NCI-H524 treated with DMSO at 0.1 percent for 48 hours (cell line): ENCODE measurements at places on chromosomes 6 and 20.

- no peak for DNase-seq
Observed at GRCh38 chr20:62861726-62862336, at the start of gene TCFL5. Gene TCFL5 (minus strand): TSS chr20:62861822. CDS start chr20:62861670, 152 bp downstream.

DNA sequence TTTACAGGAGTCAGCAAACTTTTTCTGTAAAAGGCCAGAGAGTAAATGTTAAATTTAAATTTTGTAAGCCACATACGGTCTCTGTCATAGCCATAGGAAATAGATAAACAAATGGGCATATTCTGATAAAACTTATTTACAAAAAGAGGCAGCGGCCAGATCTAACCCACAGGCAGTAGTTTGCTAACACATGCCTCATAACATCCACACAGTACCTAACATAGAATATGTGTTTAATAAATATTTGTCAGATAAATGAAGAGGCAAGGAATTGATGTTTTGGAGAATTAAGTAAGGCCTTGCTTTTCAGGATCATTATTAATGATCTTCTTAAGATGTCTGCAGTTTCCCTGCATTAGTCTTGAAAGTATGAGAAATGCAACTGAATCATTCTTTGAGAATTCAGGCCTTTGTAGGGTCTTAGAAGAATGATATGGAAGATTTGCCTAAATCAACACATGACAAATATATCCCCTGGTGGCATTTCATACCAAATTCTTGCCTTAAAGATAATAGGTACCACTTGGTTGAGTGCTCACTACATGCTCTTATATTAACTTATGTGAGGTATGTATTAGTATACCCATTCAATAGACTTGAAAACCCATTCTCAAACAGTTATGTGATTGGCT lies 39.3 kb upstream of the TRAM2 start:
- DNase-seq = no peak

DNA sequence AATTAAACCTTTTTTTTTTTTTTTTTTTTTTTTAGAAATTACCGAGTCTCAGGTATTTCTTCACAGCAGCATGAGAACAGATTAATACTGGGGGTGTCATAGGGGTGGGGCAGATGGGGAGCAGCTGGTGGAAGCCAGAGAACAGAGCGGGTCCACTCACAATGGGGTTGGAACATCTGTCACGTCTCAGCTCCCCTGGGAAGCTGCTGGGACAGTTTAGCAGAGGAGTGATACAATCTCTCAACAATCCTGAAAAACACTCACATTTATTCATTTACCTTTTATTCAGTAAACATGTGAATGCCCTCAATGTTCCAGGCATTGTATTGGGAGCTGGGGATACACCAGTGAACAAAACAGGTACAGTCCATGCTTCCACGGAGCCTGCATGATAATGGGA lies 162.2 kb downstream of the SMOC2 start:
- DNase-seq = peak; percentile 82

- DNase-seq = no peak
Observed at GRCh38 chr6:159701413-159701999, 8.5 kb upstream of the SOD2 start.

DNA sequence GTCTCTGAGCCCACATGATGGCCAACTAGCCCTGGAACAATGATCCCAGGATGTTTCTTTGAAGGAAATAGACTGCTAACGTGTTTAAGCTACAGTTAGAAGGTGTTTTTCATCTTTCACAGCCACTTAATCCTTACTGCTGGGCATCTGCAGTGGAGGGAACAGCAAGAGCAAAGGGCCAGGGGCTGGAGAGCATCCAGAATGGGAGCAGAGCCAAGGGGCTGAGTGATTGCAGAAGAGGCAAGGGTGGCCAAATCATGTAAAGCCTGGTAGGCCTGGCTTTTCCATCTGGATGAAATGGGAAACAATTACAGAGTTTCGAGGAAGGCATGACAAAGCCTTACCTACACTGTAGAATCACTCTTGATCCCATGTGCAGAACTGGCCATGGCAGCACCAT lies 18.7 kb upstream of the LAMP5 start:
- DNase-seq = no peak

GRCh38 chr6:16419636-16420336 lies 181.4 kb downstream of the GMPR start:
- DNase-seq = no peak

- DNase-seq = no peak
Observed at GRCh38 chr20:43247361-43247760, 57.7 kb upstream of the PTPRT start.

DNA sequence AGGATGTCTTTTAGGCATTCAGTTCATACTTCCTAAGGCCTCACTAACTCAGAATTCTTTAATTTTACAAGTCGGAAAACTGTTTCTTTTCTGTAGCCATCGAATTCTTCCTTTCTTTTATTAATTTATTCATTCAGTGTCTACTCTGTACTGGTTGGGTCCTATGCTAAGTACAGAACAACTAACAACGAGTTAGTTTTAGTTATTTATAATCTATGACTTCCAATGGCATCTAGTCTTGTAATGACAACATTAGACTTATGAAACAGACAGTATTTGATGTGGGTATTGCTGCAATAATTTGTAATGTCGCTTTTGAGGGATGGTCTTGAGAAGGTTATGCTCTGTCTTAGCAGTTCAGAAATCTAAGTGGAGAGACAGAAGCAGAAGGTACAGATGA lies 55.3 kb upstream of the TINAG start:
- no peak for DNase-seq

DNA sequence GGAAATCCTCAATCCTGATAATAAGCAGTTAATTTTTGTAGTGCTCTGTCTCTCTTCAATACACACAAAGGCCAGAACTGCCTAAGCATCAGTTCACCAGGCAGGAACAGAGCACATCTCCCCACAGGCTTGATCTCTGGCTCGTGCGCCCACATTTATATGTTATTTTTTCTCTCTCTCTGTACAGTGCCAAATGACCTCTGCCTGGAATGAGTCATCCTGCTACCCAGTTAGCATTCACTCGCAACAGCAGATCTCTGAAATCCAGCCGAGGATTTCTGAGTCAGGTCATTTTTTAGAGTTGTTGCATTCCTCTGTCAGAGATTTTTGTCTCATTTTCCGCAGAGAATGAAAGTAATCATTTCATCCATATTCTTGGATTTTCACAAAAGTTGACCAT lies 107.1 kb downstream of the COL12A1 start:
- DNase-seq = no peak

- no peak for DNase-seq
Observed at GRCh38 chr6:31037169-31037568, 26.9 kb downstream of the MUC22 start.

DNA sequence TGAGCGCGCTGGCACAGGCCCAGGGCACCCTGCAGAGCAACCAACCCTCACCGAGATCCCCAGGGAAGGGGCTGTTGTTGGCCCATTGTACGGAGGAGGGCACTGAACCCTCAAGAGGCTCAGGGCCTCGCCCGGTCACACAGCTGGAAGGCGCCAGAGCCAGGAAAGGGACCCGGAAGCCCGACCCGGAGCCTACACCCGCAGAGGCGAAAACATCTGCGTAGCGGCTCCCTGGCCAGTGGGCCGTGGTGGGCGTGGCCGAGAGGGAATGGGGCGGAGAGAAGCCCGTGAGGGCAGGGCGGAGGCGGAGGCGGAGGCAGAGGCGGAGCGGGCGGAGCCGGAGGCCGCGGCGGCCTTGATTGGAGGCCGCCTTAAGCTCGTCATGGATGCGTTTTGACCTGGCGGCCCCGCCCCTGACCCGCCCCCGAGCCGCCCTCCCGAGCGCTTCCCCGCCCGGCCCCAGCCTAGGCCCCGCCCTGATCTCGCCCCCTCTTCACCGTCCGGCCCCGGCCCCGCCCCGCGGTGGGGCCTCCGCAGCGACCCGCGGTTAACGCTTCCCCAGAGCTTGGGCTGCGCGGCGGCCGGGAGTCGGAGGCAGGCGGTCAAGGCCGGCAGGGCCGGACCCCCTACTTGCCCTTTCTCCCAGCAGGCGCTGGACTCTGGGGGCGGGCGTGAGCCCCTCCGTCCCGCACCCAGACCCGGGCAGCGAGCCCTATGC lies 2.1 kb upstream of the MRGBP start:
- peak; percentile 62 for DNase-seq

GRCh38 chr6:149567194-149567586 lies 1.0 kb downstream of the GINM1 start:
- DNase-seq = no peak

DNA sequence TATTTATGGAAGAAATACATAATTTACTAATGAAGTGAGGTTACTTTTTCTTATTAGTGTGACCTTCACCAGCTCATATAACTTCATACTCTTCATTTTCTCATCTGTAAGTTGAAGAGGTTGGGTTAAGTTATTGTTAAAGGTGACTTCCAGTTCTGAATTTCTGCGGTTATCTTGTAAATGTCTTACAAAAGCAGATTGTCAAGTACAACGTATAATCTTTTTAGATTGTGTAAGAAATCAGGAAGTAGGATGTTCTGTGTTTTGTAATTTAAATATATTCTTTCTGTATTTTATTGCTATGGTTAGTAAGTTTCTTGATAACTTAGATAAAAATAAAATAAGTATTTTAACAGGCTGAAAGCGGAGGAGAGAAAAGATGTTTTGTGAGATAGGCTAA lies 12.0 kb downstream of the WTAP start:
- no peak for DNase-seq

DNA sequence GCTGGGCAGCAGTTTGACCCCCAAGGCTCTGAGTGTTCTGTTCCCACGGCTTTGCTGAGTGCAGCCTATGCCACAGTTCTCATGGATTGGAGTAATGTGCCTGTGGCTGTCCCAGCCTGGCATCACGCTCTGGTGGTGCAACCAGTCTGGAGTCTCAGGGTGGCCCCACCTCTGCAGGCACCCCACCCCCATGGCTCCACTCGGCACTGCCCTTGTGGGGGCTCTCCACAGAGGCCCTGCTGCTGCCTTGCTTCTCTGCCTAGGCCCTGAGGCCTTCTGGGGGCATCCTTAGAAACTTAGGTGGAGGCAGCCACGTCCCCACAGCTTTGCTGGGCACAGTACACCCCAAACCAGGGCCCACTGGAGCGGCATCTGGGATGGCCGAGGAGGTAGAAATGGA lies 25.4 kb upstream of the B4GALT5 start:
- DNase-seq = no peak

DNA sequence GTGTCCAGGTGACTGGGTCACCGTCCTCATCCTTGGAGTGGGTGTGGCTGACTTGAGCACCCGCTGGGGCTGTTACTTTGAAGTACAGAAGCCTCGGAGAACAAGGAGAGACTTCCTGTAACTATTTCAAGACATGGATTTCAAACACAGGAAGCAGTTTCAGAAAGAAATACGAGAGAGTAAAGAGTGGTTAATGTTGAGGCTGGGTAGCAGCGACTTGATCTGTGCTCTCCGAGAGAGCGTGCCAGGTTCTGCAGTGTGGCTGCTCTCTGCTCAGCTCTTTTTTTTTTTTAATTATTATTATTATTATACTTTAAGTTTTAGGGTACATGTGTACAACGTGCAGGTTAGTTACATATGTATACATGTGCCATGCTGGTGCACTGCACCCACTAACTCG lies 17.5 kb upstream of the EFCAB8 start:
- no peak for DNase-seq

DNA sequence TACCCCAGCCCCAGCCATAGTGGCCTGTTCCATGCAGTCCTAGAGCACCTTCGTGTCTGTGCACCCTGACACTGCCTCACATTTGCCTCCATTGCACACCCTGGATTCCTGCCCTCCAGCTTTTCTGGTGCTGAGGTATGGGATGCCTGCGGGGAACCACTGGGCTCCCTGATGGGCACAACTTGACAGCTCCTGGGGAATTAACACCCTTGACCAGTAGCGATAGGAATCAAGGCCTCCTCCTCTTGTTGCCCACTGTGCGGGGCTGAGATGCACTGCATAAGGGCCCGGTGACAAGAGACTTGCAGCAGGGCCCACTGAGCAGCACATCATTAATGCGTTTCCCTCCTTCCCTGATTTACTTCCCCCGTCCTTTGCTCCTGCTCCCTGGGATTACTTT lies 235.6 kb upstream of the MOCS1 start:
- DNase-seq = no peak

GRCh38 chr20:58086763-58087561 lies 141.5 kb downstream of the ANKRD60 start:
- DNase-seq = peak; percentile 6

GRCh38 chr20:24965065-24965919 lies 16.2 kb downstream of the CST7 start:
- DNase-seq = peak; percentile 86

- no peak for DNase-seq
Observed at GRCh38 chr6:118548136-118548535, at the start of gene PLN. Gene PLN (plus strand): TSS chr6:118548296. CDS start chr6:118558922, 10,626 bp downstream.

- no peak for DNase-seq
Observed at GRCh38 chr6:2767657-2768524, 2.7 kb downstream of the WRNIP1 start.

- no peak for DNase-seq
Observed at GRCh38 chr20:33985280-33985679, 8.4 kb upstream of the RALY start.

DNA sequence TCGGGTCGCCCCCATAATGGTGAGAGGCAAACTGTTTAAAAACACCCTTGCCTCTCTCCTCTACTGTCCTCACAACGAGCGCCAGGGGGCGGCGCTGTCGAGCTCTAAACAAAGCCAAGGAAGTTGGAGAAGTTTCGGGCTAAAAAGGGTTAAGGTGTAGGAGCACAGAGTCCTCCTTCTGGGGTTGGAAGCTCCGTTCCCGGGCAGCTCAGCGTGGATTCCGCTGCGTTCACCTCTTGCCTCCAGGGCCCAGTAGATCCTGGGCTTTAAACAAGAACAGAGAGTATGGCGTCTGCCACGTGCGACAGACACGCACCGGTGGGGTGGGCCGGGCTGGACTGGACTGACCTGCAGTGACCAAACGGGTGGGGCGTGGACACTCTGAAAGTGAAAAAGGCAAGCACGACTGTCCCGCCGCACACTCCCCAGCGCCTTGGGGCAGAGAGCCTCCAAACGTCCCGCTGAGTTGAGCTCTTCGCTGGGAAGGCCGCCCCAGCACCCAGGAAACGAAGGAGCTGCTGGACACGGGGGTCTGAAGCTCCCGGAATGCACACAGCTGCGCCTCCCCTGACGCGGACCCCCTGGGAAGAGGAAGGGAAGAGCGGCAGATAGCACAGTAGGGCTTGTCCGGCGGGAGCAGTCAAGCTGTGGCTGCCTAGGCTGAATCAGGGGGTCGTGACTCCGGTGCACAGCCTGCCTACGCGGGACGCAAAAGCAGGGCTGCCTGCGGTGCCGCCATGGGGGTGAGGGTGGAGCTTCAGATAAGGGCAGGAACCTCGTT lies 1.6 kb upstream of the THBD start:
- DNase-seq = no peak

GRCh38 chr6:74410630-74411029 lies 714.6 kb downstream of the CD109 start:
- no peak for DNase-seq

GRCh38 chr6:80126657-80127345 lies 20.3 kb downstream of the BCKDHB start:
- no peak for DNase-seq

DNA sequence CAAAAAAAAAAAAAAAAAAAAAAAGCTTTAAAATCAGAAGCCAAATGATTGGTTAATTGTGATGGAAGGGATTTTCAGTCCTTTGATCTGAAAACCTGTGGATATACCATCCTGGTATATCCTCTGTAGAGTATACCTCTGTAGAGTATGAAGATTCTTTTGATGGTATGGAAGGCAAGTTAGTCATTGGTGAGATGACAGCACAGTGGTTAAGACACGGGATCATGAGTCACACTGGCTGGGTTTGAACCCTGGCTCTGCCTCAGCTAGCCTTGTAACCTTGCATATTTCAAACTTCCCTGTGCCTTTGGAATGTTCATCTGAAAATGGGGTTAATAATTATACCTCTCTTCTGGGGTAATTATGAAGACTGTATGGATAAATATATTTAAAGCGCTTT lies 179.3 kb downstream of the CARMIL1 start:
- no peak for DNase-seq
